ENCODE measurements at places on chromosomes 6 and 20.

DNA sequence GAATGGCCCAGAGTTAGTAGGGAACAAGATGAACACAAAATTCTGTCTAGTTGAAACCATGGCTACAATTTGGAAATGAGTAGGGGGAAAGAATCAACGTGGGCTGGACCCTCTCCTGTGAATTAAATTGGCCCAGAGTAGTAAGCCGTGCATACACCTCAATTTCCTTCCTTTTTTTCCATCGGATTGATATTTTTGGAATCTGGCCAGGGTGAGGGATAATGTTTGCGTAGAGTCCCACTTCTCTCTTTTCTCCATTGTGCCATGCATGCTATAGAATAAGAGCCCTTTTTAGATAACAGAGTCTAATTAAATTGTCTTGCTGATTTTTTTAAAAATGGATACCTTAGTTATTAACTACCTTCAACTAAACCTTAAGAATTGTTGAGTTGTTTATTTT is 35.2 kb downstream of the XRN2 start:
- DNase-seq: no peak

DNA sequence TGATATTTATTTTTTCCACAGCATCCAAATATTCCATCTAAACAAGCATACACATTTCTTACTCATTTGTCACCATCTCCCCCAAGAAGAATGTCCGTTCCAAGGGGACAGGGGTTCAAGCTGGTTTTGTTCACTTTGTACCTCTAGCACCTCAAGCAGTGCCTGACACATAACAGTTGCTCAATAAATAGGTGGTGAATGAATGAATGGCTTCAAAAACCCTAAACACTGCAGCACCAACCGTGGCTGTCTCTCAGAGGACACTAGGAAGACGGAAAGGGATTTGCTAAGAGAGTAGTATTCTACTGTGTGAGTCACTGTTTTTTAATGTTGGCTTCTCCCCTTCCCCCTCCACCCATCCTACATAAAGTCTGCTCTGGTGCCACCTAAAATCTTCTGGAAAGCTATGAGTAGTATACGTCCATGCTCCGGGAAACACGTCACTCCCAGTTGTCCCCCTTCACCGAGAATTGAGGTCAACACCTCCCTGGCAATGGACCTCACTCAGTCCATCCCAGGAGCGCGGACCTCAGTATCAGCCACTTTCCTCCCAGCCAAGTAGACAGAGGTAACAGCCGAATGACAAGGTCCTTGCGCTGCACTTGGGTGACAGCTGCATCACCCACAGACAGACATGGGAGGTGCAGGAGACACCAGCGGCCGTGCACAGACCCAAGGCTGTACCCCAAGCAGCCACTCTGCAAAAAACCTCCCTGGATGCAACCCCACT is 107.4 kb downstream of the PREX1 start:
- DNase-seq: no peak

GRCh38 chr6:101392586-101393230 is 800 bp upstream of the GRIK2 start:
- no peak for DNase-seq

DNA sequence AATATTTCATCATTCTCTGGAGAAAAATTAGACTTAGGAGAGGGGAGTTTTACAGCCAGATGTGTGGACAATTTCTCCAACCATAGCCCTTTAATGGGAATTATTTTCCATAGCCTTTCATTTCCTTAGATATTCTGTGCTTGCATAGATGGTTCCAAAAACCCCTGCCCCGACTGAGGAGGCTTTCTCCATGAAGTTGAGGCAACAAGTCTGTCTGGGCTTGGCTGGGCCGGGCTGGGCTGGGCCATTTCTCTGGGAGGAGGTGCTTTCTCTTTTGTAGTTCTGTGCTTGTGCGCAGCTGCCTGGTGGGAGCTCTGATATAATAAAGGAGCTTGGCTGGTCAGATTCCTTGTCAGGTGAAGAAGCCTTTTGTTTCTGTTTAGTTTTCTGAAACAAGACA is 71.4 kb downstream of the SOBP start:
- DNase-seq: no peak

GRCh38 chr20:61186771-61187472 is 65.1 kb upstream of the CDH4 start:
- no peak for DNase-seq

DNA sequence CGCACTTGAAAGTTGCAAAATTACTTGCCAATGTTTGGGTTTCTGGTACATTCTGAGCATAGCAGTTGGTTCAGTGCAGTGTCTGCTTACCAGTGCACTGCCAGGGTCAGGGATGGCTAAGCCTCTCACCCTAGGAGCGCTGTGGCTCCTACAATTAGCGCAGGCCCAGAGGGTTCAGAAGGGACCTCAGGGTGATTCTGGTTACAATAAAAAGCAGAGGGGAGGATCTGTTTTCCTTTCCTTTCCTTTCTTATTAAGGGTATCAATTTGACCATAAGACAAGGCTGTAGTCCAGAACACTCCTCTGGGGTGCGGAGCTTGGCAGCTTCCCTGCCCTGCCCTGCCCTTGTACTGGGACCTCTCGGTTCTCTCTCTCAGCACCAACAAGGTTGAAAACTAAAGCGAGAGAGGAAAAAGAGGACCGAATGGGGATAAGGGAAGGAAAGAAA is 2.6 kb downstream of the MAFB start:
- DNase-seq: no peak

- no peak for DNase-seq
These were observed 707 bp downstream of the MAN1A1 start for GRCh38 chr6:119348748-119349360.

DNA sequence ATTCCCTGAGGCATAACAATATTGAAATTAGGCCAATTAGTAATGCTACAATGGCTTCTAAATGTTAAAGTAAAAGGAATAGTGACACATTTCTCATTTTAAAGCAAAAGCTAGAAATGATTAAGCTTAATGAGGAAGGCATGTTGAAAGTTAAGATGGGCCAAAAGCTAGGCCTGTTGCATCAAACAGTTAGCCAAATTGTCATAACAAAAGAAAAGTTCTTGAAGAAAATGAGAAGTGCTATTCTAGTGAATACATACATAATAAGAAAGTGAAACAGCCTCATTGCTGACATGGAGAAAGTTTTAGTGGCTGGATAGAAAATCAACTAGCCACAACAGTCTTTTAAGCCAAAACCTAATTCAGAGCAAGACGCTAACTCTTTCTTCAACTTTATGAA is 12.9 kb downstream of the OR2A4 start:
- DNase-seq: no peak

- DNase-seq: no peak
These were observed 123.7 kb downstream of the MRPL14 start for GRCh38 chr6:44003345-44004061.

DNA sequence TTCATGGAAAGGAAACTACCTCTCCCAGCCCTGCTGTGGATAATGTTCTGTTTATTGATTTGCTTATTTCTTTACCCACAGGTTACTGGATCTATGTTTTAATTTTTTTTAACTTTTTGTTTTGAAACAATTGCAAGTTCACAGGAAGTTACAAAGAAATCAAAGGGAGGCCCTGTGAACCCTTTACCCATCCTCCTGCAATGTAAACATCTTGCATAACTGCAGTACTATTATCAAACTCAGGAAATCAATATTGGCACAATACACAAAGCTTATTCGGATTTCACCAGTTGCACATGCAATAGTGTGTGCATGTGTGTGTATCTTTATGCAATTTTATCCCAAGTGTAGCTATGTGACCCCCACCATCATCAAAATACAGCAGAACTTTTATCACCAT is 398.0 kb downstream of the BTBD3 start:
- no peak for DNase-seq

DNA sequence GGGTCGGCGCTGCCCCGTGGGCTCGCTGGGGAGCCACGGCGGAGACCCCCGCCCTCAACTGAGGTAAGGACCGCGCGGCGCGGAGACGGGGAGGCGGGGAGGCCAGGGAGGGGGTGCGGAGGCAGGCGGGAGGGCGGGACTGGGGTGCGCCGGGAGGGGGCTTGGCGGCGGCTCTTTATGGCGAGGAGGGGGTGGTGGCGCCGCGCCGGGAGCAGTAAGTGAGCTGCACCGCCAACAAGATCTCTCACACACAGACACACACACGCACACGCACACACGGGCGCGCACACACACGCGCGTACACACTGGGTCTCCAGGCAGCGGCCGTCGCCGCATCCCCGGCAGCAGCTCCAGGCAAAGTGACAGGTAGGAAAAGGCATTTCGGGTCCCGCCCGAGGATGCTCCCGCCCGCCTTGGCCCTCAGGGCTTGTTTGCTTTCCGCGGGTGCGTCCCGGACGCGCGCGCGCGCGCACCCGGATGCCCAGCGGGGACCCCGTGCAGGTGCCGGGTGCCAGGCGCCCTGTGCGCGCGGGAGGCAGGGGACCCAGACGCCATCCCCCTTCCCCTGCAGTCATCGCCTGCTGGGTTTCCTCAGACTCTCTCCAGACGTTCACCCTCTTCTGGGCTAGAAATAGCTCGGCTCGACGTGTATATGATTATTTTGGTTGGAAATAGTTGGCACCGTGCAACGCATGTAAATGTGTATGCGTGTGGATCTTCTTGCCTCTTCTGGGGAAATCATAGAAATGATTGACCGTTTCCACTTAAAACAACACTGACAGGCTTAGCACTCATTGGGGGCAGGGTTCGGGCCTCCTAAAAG is at the start of gene PLCB4:
Gene PLCB4 (plus strand): TSS at position 247 of the 823 bp plus-strand sequence. CDS start 238,728 bp downstream, outside the sequence.
- DNase-seq: no peak

- no peak for DNase-seq
These were observed 53.9 kb upstream of the PCSK2 start for GRCh38 chr20:17172836-17173516.

GRCh38 chr6:76774781-76775384 is 688.4 kb downstream of the HTR1B start:
- DNase-seq: no peak

DNA sequence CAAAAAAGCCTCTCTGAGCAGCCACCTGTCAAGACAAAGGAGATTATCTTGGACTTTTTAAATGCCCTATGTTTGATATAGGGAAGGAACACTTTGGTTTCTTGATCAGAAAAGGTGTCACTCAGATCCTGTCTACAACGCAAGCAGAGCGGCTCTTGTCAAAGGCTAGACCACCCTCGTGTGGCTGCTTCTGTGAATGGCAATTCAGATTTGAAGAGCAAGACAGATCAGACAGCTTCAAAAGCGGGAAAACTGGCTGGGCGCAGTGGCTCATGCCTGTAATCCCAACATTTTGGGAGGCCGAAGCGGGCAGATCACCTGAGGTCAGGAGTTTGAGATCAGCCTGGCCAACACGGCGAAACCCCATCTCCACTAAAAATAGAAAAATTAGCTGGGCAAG is 10.1 kb upstream of the NXT1 start:
- no peak for DNase-seq

DNA sequence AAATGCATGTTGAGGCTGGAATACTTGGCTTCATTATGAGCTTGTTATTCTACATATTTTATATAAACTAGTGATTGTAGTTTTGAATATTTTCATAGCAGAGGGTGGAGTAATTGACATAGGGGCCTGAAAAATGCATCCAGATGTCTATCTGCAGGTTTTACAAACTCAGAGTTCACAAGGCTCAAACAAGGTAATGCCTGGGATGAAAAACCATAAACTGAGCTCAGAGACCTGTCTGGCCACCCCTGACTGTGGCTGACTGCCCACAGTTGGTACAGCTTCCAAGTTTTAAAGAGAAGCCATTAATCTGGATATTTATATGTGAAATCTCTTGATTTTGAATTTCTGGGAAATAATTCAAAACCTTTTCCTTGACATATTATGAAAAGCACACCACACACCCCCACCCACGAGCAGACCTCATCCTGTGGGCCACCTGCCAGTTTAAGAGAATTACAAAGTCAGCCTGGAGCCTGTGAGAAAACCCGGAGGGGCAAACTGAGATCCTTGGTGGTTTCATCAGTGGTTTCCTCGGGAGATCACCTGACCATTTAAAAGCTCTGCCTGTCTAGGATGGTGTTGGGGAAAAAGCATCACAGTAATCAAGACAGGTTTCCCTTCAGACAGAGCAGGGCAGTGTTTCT is 230.1 kb downstream of the SAMD5 start:
- no peak for DNase-seq

- DNase-seq: no peak
These were observed 133.9 kb downstream of the TIAM2 start for GRCh38 chr6:155128977-155129376.

DNA sequence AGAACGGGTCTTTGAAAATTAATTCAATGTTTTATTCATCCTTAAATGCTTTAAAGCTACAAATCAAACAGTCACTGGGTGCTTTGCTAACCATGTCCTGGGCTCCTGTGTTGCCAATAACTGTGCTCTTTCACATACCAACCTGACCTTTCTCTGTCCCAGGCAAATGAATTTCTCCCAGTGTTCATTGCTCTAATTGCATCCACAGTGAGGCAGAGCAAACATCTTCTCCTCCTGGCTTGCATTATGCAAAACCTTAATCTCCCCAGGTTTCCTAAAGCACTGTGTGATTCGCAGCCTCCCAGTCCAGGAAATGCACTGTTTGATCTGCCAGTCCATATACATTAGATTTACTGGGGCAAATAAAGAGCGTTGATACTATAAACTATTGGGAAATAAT is 219.0 kb downstream of the PREX1 start:
- no peak for DNase-seq

- no peak for DNase-seq
These were observed 48.9 kb upstream of the TFAP2A start for GRCh38 chr6:10463491-10464481.

- DNase-seq: no peak
These were observed 49.0 kb upstream of the VSTM2L start for GRCh38 chr20:37853823-37854375.

GRCh38 chr20:10478205-10478604 is 43.1 kb downstream of the SLX4IP start:
- no peak for DNase-seq

GRCh38 chr6:1609041-1609647 is 571 bp upstream of the FOXC1 start:
- no peak for DNase-seq

DNA sequence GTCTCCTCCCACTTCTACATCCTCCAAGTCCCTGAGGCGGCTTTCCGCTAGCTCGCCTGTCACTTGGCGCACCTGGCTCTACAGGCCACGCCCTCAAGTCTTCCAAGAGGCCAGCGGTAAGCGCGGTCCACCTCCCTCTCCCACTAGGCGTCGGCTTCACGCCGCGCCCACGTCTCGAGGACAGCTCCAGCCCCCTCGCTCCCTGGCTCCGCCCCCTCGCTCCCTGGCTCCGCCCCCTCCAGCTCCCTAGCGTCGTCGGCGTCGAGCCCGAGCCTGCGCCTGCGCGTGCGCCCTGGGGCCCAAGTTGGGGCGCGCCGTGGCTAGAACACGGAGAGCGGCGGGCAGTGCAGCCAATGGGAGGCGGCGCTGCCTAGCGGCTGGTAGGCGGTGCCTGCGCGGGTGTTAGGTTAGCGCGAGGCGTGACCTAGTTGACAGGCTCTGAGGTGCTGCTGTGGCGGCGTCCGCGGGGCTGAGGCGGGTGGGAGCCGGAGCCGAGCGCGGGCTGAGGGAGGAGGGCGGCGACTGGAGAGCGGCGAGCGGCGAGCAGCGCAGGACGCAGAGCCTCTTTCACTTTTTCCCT is at the start of gene MACROD2:
Gene MACROD2 (plus strand): TSS at position 431 of the 580 bp plus-strand sequence.
- peak; percentile 22 for DNase-seq

GRCh38 chr20:10476319-10476724 is 41.2 kb downstream of the SLX4IP start:
- no peak for DNase-seq

GRCh38 chr6:90874931-90875330 is 288.1 kb upstream of the MAP3K7 start:
- no peak for DNase-seq

Measured in esophagus squamous epithelium (tissue), 5 donors.